NCI-H1092 (cell line): ENCODE measurements at places on chromosomes 16 and 17.

DNA sequence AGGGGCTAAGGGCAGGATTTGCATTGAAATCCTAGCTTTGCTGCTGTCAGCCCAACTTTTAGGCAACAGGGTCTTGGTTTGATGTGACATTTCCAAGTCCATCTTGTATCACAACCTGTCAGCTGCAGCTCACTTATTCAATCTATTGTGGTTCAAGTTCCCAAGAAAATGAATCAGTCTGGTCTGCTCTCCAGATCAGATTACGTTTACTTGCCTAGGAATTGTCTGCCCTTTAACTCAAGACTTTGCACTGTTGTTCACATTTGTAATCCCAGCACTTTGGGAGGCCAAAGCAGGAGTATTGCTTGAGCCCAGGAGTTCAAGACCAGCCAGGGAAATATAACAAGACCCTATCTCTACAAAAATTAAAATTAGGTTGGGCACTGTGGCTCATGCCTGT is 10.0 kb downstream of the STX4 start:
- no peak for DNase-seq

- DNase-seq, result no peak
Observed at GRCh38 chr16:49528866-49529288, 155.3 kb downstream of the C16orf78 start.

GRCh38 chr17:74049167-74049966 is 154.1 kb upstream of the RPL38 start:
- DNase-seq, result no peak

DNA sequence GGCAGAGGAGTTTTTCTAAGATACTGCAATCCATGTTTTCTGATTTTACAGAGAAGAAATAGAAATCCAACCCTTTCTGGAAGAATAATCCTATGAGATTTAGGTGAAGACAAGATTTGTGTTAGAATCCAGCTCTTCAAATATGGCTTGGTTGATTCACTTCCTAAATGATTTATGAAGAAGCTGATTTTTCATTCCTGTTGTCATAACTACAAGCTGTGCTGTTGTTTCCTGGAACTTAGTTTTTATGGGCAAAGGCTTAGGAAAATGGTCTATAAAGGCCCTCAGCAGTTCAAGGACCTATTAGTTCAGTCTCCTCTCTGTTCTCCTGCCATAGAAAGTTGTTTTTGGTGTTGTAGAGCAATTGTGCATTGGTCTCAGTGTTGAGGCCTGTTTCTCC is 174.2 kb upstream of the FAM20A start:
- DNase-seq, result no peak

DNA sequence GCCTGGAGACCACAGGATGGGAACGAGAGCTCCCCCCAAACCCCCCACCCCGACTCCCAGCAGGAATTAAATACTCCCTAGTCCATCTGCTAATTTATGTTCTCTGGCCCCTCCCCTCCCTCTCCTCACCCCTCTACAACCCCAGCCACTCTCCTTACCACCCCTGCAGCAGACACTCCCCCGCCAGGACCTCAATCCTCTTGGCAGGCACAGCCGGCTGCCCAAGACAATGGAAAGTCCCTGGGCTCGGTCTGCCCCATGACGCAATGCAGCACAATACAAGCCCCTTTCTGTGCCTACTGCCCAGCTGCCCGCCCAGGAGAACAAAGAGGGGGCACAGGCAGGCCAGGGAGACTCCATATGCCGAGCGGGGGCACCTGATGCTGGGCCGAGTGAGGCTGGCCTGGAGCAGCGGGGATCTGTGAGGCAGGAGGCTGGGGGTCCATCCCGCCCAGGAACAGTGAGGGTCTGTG is 30.3 kb upstream of the CDC42EP4 start:
- peak; percentile 77 for DNase-seq

- no peak for DNase-seq
Observed at GRCh38 chr17:71572343-71572742, 548.5 kb upstream of the SOX9 start.

GRCh38 chr16:12917653-12918052 is 16.3 kb downstream of the SHISA9 start:
- no peak for DNase-seq

GRCh38 chr17:73060721-73061120 is 31.8 kb downstream of the SLC39A11 start:
- DNase-seq, result no peak

DNA sequence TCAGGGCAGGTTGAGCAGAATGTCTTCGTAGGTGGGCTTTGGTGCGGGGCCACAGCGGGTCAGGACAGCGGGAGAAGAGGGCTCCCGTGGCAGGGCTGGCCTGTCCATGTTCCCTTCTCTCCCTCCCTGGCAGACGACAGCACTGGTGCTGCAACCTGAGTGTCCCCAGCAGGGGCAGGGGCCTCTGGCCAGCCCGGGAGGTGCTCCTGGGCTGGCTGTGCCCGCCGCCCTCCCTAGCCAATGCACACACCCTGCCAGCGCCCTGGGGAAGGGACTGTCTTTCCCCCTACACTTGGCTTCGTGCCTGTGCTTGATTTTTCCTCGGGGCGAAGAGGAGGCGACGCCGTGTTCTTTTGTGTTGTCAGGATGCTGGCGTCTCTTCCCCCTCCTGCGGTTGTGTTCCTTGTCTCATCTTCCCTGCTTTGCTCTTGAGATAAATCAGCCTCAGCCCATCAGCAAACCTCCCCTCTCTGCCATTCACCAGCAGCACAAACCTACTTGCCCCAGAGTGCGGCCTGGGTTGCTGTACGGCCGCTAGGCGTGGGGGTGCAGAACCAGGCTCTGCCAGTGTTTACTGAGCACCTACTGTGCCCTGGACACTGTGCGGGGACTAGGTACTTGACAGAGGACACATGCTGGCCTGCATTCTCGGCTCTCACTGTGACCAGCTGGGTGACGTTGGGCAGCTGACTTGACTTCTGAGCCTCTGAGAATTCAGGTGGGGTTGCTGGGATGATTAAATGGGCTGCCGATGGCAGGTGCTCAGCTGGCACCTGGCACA is 237.3 kb upstream of the CIBAR2 start:
- DNase-seq, result peak; percentile 85

- DNase-seq, result no peak
Observed at GRCh38 chr16:87895641-87896141, 26.4 kb upstream of the SLC7A5 start.

GRCh38 chr17:41559548-41559947 is 12.3 kb downstream of the KRT9 start:
- DNase-seq, result no peak

DNA sequence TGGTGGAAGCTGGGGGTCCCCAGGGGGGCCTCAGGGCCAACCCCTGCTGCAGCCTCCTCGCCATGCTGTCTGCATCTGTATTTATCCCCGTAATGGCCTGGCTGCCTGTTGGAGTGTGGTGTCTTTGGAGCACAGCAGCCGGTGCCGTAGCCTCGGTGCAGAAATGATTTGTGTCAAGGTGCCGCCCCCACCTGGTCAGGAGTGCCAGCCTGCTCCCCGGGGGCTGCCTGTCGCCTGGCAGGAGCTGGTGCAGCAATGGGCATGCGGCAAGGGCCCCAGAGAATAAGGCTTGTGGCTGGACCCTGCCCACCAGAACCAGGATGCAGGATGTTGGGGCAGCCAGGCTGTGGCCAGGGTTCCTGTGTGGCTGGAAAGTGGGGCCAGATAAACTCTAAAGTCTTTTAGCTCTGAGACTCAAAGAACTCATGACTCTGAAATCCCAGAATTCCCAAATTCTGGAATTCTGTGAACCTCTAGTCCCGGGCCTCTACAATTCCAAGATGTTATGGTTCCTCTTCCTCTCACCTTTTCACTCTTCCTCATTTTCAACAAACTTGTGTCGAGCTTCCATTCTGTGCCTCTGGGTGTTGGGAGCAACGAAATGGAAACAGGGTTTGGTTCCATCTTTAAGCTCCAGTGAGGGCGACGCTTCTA is 5.9 kb downstream of the CPNE2 start:
- no peak for DNase-seq

GRCh38 chr16:84868829-84869472 is 49.2 kb downstream of the CRISPLD2 start:
- DNase-seq, result peak; percentile 53

GRCh38 chr16:79008036-79008868 is 592.3 kb downstream of the MAF start:
- no peak for DNase-seq
